Stimulated activated CD4-positive, alpha-beta T cell treated with anti-CD3 and anti-CD28 coated beads, Interleukin-4, amount 100 ng/mL, for 1 hour (primary cell): ENCODE measurements at places on chromosomes 2 and 18.

GRCh38 chr2:149082735-149083134 is 44.2 kb downstream of the LYPD6B start:
- DNase-seq: no peak

- DNase-seq: no peak
Observed at GRCh38 chr2:188573453-188573852, 281.8 kb downstream of the GULP1 start.

DNA sequence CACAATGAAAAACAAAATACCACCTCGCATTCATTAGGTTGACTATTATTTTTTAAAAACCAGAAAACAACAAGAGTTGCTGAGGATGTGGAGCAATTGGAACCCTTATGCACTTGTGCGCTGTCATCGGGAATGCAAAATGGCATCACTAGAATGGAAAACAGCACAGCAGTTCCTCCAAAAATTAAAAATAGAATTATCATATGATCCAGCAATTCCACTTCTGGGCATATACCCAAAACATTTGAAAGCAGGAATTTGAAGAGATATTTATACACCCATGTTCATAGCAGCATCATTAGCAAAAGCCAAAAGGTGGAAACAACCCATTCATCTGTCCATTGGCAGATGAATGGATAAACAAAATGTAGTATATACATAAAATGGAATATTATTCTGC is 11.9 kb upstream of the NMUR1 start:
- no peak for DNase-seq

- no peak for DNase-seq
Observed at GRCh38 chr2:141766225-141766624, 364.6 kb downstream of the LRP1B start.

DNA sequence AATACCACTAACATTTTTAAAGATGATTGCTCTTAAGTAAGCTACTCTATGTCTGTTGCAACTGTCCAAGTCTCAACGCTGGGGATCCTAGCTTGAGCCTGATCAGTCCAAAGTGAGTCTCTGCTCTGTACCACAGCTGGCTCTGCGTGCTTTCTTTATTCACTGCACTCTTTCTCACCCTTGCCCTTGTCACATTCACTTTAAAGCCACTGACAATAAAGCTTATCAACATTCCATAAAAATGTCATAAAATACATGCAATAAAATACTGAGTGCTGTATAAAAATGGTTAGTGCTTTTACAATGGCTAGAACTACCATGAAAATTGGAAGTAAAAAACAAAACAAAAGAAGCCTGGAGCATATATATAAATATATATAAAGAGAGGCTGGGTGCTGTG is 45.5 kb upstream of the LRRTM4 start:
- no peak for DNase-seq

GRCh38 chr2:64277101-64277849 is 133.1 kb upstream of the PELI1 start:
- no peak for DNase-seq

GRCh38 chr2:48131539-48132270 is 225.4 kb upstream of the FBXO11 start:
- no peak for DNase-seq

GRCh38 chr2:5538313-5538712 is 153.9 kb upstream of the SOX11 start:
- no peak for DNase-seq

GRCh38 chr2:96369186-96369585 is 33.6 kb downstream of the NCAPH start:
- DNase-seq: no peak

- DNase-seq: no peak
Observed at GRCh38 chr18:27995770-27996502, 181.0 kb downstream of the CDH2 start.

DNA sequence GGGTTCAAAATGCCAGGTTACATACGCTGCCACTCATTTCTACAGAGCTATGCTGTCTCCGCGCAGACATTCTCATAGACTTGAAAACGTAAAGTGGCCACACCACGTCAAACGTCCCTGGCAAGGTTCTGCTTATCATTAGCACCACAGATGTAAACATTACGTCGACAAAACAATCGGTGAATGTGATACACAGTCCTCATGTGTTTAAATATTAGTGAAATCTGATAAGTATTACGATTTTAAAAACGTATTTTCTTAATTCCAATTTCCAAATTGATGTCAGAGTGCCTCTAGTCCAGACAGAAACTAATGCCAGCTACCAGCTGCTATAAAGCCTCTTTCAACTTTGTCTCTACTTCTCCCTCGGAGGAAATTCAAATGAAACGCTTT is 1.2 kb downstream of the STK17B start:
- DNase-seq: no peak

DNA sequence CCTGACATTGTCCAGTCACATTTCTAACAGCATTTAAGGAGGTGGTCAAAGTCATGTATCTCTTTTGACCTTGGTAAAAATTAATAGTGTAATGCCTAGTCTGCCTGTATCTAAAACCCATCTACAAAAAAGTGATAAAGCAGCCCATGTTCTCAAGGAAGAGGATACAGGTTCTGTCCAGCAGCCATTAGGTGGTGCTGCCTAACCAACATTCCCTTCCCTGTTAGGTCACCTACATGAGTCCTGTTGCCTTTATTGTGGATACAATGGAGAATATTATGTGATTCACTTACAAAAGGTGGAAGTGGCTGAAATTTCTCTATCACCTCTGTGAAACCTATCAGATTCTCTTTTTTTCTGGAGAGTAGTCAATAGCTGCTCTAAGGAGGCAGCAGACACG is 52.5 kb downstream of the AQP4 start:
- no peak for DNase-seq

DNA sequence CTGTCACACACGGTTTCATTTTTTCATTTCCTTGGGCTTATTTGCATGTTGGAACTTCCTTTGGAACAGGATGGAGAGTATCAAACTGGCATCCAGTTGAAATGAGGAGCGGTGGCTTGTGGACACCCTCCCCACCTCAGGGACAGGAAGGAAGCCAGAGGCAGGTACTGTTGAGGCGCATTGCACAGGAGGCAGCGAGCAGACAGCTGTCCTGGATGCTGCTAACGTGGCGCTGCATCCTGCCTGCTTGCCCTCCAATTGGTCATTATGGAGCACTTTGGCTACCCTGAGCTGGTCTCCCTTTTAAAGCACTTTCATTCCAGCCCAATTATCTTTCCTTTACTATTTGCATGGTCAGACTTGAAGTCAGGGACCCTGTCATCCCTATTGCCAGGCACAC is 80.7 kb upstream of the ITGA4 start:
- no peak for DNase-seq

DNA sequence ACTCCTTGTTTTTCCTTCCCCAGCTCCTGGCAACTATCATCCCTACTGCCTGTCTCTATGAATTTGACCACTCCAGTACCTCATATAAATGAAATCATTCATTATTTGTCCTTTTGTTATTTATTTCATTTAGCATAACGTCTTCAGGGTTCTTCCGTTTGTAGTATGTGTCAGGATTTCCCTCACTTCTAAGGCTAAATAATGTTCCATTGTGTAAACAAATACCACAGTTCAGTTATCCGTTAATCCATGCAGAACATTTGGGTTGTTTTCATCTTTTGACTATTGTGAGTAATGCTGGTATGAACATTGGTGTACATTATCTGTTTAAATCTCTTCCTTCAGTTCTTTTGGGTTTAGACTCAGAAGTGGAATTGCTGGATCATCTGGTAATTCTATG is 18.8 kb downstream of the DYNC2LI1 start:
- DNase-seq: no peak

DNA sequence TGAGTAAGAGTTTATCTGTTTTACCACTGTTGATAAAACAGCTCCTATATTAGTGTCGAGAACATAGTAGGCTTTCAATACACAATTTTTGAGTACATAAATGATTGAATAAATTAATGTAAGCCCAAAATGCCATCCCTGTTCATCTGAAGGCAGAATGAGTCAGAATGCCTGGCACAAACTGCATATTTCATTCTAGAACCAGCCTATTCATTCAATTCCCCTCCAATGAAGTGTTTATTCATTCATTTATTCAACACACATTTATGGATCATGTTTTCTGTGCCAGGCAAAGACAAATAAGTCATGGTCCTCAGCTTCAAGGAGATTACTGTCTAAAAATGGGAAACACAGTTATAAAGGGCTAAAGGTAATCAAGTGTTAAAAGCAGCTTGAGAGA is 22.8 kb upstream of the LCLAT1 start:
- DNase-seq: no peak

GRCh38 chr2:58376592-58376991 is 135.5 kb upstream of the FANCL start:
- no peak for DNase-seq

GRCh38 chr2:38778687-38779082 is 675 bp downstream of the GEMIN6 start:
- no peak for DNase-seq

- no peak for DNase-seq
Observed at GRCh38 chr2:208546860-208547650, 140.5 kb downstream of the PTH2R start.

DNA sequence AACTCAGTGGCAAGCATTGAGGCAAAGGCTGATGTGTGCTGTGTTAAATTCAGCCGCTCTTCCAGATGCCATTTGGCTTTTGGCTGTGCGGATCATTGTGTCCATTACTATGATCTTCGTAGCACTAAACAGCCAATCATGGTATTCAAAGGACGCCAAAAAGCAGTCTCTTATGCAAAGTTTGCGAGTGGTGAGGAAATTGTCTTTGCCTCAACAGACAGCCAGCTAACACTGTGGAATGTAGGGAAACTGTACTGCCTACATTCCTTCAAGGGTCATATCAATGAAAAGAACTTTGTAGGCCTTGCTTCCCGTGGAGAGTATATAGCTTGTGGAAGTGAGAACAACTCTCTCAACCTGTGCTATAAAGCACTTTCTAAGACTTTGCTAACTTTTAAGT is 195.5 kb upstream of the RAB12 start:
- DNase-seq: no peak

DNA sequence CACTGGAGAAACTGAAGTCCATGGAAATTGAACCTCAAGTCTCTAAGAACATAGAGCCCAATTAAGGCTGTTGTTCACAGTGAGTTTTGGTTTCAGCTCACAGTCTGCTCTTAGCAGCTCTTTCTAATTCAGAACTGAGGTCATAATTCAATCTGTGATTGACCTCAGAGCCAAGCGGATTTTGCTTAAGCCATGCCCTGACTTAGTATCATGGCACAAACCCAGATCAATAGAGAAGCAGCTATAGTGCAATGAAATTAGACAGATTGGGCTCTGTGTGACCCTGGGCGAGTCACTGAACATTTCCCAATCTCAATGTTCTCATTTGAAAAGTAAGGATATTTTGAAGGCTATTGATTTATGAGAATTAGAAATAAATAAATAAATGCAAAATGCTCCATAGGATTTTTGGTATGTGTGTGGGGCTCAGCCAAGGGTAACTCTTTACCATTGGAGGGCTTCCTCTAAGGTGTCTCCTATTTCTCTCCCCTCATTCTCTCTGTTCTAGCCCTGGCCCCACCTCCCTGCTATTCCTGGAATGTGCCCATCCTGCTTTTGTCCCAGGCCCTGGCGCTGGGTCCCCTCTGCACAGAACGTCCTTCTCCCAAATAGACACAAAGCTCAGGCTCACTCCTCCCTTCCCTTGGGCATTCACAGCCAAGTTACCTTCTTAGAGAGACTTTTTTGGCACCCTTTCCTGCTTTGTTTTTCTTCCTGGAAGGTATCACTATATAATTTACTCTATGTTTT is 239.6 kb downstream of the LPIN1 start:
- DNase-seq: no peak

GRCh38 chr18:28607991-28608390 is 431.1 kb upstream of the CDH2 start:
- no peak for DNase-seq

- no peak for DNase-seq
Observed at GRCh38 chr2:179559108-179559806, 294.6 kb upstream of the SESTD1 start.

DNA sequence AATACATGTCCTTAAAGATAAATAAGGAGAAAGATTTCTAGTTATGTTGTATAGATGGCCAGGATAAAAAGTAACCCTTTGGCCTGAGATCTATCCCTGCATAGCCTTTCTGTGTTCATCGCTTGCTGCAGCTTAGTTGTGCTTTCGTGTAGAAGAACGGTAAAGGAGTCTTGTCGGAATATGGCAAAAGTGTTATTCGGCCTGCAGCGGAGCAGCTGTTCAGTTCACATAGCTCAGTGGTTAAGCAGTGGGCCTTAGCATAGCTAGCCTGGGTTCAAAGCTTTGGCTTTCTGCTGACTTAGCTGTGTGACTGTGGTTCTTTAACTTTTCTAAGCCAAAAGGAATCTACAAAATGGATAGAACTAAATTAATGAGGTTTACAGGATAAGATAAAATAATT is 55.4 kb downstream of the MALT1 start:
- no peak for DNase-seq
